GM23338 (cell line): ENCODE measurements at places on chromosomes 12 and 14.

DNA sequence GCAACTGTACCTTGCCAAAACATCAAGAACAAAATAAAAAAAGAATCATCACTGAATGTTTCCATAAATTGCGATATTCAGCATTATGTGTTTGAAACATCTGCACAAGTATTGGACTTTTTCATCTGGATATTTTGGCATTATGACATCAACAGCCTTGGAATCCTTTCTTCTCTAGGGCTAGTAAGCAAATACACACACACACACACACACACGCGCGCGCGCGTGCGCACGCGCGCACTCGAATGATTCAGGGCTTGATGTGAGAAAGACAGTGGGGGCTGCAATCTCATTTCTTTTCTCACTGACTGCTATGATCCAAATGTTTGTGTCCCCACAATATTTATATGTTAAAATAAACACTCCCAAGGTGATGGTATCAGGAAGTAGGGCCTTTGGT, 90.0 kb upstream of the SLC38A4 start:
- H3K4me3 ChIP-seq, result no peak overlapping the region
- no peaks in the 10 kb centered on the region for H3K4me1 ChIP-seq
- H3K27ac ChIP-seq, result no peak overlapping the region
- H3K27me3 ChIP-seq, result no peaks in the 10 kb centered on the region
- H3K36me3 ChIP-seq, result no peaks in the 10 kb centered on the region

DNA sequence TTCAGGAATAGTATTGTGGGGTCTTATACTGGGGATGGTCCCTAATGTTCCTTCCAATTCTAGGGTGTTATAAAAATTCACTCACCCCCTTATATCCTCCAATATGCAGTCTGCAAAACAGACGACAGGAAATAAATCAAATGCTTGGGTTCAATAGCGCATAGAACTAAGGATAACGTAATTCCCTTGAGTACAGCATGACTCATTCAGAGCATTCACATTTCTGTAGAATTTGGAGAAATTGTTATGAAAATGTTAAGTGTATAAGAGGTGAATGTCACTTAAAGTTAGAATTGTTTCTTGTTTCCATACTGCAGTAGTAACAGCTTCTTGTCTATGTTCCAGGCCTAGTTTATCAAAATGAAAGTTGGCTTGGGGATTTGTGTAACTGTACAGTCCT, 271.4 kb downstream of the RPS29 start:
- H3K4me3 ChIP-seq, result no peak overlapping the region
- DNase-seq, result no peak
- no peaks in the 10 kb centered on the region for H3K27me3 ChIP-seq
- no peak overlapping the region for H3K27ac ChIP-seq
- no peaks in the 10 kb centered on the region for H3K36me3 ChIP-seq
- no peaks in the 10 kb centered on the region for H3K4me1 ChIP-seq

- no peaks in the 10 kb centered on the region for H3K4me1 ChIP-seq
- no peak overlapping the region for H3K4me3 ChIP-seq
- no peak for DNase-seq
Measured at GRCh38 chr12:12392413-12392812, 35.5 kb downstream of the BORCS5 start.

DNA sequence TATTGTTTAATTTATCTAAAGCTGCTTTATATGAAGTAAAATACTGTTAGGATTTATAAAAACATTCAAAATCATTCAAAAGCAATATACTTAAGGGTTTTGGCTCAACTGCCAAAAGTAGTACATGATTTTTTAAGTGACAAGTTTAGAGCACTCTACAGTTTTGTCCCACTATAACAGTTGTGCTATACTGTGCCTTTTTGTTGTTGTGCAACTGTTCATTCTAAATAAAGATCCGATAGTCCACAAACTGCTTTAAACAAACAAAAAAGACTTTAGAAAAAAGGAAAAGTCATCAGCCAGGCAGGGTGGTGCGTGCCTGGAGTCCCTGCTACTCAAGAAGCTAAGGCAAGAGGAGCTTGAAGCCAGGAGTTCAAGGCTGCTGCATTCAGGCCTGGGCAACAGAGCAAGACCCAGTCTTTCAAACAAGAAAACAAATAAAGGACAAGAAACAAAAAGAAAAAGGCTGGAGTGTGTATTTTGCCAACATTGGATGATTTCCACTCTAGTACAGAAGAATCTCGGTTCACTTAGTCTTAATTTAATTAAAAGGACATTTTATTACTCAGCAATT, 7.3 kb downstream of the C2CD5 start:
- H3K4me3 ChIP-seq, result no peak overlapping the region
- H3K4me1 ChIP-seq, result peaks cover 24% of the 10 kb centered on the region
- 0 out of 2 replicates have a peak, but pooled peaks cover 6% of the 10 kb centered on the region for H3K36me3 ChIP-seq
- DNase-seq, result no peak
- no peak overlapping the region; the same call in 1 of the 2 replicates for H3K27ac ChIP-seq

- no peaks in the 10 kb centered on the region for H3K36me3 ChIP-seq
- no peak overlapping the region for H3K4me3 ChIP-seq
- no peaks in the 10 kb centered on the region for H3K27me3 ChIP-seq
- no peak overlapping the region for H3K27ac ChIP-seq
- no peak for DNase-seq
Measured at GRCh38 chr14:69081271-69081670, 71.6 kb downstream of the DCAF5 start.

DNA sequence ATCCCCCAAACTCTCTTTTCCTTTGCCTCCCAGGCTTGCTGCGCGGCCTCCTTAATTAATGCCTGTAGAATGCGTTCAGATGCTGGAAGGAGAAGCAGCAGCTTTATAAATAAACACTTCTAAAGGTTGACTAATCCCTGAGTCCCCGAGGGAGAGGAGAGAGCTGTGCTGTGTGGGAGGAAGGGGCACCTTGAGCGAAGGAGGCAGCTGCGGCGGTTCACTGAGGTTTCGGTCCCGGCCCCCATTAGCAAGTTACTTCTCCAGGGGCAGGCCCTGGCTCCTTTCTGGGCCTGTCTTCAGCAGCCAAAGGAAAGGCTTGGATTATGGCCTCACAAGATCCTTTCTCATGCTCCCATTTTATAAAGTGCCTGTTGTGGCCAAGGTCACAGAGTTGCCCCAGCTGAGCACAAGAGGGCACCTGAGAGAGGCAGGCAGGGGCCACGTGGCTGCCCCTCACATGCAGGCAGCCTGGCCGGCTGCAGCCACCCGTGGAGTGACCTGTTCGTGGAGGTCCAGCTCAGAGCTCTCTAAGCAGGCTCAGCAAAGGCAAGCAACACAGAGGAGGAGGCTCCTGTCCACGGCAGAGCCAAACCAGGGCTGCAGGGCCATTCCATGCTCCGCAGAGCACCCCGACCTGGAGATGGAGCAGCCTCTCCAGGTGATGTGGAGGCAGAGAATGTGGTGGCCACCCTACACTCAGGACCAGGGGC, 15.0 kb upstream of the CACNA2D4 start:
- H3K27ac ChIP-seq, result no peak overlapping the region
- 0 out of 2 replicates have a peak, but pooled peaks cover 5% of the 10 kb centered on the region for H3K36me3 ChIP-seq
- H3K4me3 ChIP-seq, result no peak overlapping the region
- no peaks in the 10 kb centered on the region for H3K4me1 ChIP-seq
- DNase-seq, result no peak
- no peaks in the 10 kb centered on the region for H3K27me3 ChIP-seq

- H3K36me3 ChIP-seq, result no peaks in the 10 kb centered on the region
- no peak overlapping the region for H3K27ac ChIP-seq
- no peak overlapping the region for H3K4me3 ChIP-seq
Measured at GRCh38 chr12:81252228-81252627, 174.3 kb downstream of the ACSS3 start.
